Thymus (tissue), 14 donors: ENCODE measurements at places on chromosomes 2 and 18.
A peak's percentile ranks its signal among the peaks of the same experiment; 100 is the strongest.

DNA sequence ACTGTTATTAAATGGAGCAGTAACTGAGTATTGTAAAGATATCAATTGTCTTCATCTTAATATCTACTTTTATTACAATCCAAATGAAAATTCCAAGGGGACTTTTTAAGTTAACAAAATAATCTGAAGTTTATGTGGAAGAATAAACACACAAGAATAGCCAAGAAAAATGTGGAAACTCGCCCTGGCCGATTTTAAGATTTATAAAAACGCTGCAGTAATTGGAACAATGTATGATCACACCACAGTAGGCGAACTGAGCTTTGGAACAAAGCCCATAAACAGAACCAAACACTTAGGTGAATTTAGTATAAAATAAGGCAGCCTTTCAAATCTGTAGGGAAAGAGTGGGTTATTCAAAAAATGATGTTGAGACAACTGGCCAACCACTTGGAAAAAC lies 96.3 kb downstream of the ANTXR1 start:
- DNase-seq, result no peak

DNA sequence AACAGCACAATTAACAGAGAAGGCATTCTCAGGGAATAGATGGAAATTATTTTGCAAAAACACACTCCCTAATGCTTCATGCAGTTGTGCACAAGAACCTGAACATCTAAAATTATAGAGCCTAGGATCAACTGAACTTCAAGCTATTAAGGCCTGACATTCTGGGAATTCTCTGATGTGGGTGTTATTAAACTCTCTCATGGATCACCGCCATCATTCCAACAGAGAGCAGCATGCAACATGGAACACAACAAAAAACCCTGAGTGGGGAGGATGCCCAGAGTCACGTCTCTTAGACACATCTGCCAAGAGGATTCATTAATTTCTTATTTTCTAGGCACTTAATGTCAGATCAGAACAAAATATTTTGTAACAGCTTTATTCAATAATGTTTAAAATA lies 543.8 kb downstream of the ERBB4 start:
- DNase-seq, result no peak

- no peak for DNase-seq
These were observed 91.7 kb downstream of the NRP2 start for GRCh38 chr2:205773989-205774388.

DNA sequence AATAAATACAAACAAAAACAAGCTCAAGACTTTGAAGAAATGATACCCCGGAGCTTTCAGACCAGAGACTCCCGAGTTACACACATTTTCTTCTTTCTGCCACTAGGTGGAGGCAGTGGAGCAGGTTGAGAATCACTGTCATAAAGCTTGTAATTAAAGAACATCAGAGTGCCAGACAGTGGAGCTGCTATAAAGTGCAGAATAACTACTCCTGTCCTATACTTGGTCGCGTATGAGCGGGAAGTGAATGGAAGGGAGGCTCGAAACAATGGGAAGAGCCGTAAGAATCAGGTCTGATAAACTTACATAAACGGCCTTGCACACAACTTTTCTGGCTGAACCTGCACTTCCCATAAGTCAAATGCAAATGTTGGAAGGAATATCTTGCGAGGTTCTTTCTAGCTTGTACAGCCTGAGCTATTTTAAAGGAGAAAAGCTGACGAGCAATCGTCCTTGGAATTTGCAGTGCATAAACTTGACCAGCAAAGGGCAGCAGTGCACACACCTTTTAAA lies 189.0 kb downstream of the RPIA start:
- peak; percentile 75 for DNase-seq

- no peak for DNase-seq
These were observed 217.0 kb downstream of the C1D start for GRCh38 chr2:67845621-67846369.

GRCh38 chr2:104860451-104860790 lies 6.5 kb downstream of the POU3F3 start:
- DNase-seq, result no peak

DNA sequence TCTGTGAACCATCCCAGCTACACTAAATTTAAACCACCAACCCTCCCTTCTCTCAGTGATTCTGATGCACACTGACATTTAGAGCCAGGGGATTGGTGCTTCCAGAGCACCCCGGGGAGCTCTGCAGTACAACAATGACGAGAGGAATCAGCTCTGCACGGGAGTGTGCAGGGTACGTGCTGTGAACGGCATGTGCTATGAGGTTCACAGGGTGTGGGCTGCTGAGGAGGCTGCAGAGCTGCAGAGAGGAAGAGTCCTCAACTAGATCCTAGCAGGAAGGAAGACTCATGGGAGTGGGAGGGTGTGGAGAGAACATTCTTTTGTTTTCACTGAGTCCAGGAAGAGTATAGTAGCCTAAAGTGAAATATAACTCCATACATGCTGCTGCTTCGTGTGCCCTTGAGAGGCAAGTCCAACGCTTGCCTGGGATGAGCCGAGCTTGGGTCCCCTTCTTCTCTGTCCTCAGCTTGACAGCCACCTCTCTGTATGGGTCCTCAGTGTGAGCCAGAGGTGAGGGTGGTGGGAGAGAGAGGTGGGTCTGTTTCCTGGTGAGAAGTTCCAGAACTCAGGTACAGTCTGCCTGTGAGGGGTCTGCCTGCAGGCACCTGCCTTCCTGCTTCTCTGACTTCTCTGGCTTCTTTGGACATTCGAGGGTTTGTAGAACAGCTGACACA lies 118.8 kb downstream of the CTIF start:
- DNase-seq, result no peak

GRCh38 chr2:232038251-232038880 lies 76.9 kb downstream of the DIS3L2 start:
- DNase-seq, result peak; percentile 62

- no peak for DNase-seq
These were observed 47.6 kb upstream of the FHL2 start for GRCh38 chr2:105446501-105446900.

- DNase-seq, result no peak
These were observed 180.4 kb downstream of the MBD5 start for GRCh38 chr2:148201075-148202004.

DNA sequence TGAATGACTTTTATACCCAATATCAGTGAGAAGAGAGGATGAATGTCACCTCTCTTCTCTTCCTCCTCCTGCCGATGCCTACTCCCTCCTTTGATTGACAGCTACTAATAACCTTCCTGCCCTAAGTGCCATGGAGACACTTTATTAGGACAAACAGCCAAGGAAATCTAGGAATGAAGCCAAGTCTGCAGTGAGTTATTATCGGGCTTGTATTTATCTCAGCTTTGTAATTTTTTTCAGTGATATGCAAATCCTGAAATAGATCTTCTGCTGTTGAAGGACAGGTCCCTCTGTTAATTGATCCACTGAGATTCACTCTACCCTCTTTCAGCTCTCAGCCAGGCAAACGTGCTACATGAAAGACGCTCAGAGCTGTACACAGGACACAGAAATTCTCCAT lies 686.7 kb downstream of the TMEM182 start:
- DNase-seq, result no peak

DNA sequence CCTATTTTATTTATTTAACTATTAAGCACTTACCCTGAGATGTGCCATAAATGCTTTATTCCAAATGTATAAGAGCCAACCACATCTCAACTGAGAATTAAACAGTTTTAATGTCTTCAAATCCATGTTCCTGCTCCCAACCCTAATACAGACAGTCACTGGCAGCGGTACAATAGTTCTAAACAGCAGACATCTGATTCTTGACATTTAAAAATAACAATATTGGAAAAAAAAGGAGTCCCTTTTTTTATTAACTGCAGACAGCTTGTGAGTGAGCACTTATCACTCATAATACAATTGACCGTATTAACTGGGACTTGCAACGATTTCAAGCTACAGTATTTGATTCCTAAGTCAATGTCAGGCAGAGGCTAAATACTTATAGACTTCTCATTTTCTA lies 424.6 kb downstream of the TGIF1 start:
- DNase-seq, result no peak

DNA sequence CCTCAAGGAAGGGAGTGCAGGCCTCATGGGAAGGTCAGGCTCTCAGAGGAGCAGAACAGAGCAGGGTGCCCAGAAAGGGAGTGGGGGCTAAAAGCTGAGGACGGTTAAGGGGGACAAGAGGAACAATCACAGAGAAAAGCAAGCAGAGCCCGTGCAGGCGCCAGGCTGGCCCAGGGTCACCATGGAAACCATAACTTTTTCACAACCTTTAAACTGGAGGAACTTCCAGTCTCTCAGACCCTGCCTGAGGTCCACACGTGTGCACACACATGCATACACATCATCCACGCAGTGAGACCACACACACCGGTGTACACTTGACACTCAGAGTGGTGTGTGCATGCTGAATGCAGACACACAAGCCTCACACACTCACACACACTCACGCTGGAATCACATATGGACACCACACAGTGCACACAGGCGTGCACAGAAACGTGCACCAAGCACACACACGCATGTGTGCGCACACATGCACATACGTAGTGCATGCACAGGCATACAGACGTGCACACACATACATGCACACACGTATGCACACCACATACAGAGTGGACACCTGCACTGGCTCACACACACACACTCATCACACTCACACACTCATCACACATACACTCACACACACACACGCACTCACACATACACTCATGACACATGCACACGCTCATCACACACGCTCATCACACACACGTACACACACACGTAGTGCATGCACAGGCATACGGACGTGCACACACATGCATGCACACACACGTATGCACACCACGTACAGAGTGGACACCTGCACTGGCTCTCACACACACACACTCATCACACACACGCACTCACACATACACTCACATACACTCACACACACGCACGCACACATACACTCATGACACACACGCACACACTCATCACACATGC lies 37.2 kb upstream of the SNED1 start:
- DNase-seq, result no peak

DNA sequence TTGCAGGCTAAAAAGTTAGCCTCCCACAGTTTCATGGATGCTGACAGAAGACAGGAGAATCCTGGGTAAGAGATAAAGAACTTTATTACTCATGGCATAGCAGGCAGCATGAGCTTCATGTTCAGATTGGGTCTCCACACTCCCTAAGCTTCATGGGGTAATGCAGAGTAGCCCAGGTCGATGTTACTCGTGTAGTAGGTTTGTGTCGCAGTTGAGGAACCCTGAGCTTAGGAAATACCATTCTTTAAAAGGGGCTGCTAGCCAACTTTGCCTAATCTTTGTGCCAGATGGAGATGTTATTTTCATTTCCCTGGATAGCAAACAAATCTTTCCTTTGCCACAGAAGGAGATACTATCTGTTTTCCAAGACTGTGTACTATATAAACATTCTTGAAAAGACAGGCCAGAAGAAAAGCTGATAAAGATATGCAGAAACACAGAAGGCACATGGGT lies 117.6 kb downstream of the LTBP1 start:
- no peak for DNase-seq

DNA sequence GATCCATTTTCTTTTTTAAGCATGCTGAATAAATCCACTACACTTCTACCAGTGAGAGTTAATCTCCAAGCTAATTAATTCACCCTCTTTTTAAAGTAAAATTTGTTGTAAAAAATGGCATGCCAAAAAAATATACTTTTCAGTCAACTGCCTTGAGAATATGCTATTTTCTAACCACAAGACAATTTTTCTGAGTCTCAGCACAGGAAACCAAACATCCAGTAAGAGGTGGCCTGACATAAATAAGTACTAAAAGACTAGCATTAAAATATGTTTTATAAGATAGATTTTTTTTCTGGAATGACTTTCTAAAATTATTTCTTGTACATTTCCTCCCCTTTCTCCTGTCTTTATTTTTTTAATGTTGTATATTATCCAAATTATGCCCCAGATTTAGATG lies 2.9 kb downstream of the FBXO36 start:
- no peak for DNase-seq

DNA sequence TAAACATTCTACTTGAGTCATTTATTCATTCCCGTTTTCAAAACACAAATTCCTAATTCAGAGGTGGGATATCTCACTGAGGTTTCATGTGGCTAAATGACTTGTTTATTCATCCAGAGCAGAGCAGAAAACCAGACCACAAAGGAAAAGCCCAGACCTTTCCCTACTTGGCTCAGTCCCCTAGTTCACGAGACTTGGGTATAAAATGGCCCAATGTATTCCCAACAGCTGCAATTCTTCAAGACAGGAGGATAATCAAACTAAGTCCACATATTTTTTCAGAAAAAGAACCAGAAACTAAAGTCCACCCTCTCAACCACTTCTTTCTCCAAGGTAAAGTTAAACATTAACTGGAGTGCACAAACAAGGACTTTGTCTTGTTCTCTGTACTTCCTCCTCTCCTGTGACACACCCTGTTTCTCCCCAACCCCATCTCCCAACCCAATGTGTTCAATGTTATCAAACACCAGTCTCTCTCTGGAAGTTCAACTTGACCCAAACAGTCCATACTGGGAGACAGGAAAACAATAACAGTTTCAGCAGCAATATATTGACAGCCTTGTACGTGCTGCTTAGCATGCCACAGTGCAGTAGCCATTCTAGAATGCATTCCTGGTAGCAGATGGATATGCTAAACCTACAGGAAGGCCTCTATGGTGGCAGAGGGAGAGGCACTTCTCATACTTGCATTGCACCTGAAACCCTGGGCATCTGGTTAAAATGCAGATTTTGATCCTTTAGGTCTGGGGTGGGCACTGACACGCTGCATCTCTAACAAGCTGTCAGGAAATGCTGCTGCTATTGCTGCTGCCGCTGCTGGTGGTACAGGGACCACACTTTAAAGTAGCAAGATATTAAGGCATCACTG lies 110.7 kb downstream of the INO80D start:
- DNase-seq, result no peak

- no peak for DNase-seq
These were observed 166.5 kb upstream of the COPS8 start for GRCh38 chr2:236919209-236919608.

- no peak for DNase-seq
These were observed 598.6 kb downstream of the SLC4A3 start for GRCh38 chr2:220226076-220226475.

DNA sequence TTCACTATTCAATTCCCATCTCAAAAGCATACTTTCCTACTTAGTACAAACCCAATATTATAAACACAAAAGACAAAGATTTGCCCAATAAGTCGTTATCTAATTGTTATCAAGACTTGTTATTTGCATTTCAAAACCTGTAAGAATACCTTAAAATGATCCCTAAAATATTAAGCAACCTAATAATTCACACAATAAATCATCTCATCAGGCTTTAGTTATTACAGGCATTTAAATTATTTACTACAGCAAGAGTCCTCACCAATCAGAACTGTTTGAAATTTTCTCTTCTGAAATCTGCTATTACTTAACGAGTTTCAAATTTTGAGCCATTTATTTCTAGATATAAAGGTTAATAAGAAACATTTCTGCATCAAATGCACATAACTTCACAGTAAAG lies 1.6 kb downstream of the CCDC88A start:
- no peak for DNase-seq

- no peak for DNase-seq
These were observed 8.1 kb upstream of the GAREM1 start for GRCh38 chr18:32478807-32479206.

DNA sequence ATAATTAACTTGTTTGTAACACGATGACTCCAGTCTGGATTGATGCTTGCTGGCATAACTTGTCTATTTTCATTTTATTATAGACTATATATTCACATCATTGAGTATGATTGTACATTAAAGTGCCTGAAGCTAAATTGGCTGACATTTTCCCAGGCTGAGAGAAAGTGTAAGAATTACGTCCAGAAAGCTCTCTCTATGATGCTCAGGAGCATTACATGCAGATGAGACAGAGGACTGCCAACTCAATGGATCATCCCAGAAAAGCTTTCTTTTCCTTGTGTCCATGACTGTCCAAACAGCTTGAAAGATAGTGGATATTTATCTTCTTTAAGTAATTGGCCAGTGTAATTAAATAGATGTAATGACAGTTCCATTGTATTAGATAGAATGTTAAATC lies 1372.2 kb upstream of the TMEFF2 start:
- DNase-seq, result no peak

GRCh38 chr18:35835833-35836232 lies 136.6 kb upstream of the RMP24 start:
- DNase-seq, result no peak
